ENCODE measurements at places on chromosomes 13 and 19.

DNA sequence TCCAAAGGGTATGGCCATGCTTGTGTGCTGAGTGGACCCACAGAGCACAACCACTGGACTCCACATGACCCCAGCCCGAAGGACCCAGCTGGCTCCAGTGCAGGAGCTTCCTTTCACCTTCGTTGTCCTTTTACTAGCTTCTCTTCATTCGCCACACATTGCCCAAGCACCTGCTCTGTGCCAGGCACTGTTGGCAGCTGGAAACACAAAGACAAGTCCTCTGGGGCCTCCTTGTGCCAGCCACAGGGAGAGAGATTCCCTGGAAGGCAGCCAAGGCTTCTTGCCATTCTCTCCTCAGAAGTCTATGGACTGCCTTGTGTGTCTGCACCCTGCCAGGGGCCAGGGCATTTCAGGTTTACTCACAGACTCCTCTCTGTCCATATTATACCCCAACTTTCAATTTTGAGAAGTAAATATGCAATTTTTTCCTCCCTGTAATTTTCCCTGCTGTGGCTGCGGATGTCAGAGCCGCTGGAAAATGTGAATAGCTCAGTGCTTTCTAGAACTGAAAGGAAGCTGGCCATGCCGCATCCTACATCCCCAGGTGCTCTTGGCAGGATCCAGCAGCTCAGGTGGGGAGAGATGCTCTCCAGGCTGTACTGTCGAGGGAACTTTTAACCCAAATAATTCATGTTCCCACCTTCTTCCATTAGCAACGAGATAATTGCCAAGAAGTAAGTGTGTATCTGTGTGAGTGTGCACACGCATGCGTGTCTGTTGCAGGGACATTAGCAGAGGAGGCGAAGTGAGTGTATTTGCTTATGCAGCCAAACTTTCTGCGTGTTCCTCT lies 57.2 kb downstream of the CHST8 start:
- no peak for DNase-seq

DNA sequence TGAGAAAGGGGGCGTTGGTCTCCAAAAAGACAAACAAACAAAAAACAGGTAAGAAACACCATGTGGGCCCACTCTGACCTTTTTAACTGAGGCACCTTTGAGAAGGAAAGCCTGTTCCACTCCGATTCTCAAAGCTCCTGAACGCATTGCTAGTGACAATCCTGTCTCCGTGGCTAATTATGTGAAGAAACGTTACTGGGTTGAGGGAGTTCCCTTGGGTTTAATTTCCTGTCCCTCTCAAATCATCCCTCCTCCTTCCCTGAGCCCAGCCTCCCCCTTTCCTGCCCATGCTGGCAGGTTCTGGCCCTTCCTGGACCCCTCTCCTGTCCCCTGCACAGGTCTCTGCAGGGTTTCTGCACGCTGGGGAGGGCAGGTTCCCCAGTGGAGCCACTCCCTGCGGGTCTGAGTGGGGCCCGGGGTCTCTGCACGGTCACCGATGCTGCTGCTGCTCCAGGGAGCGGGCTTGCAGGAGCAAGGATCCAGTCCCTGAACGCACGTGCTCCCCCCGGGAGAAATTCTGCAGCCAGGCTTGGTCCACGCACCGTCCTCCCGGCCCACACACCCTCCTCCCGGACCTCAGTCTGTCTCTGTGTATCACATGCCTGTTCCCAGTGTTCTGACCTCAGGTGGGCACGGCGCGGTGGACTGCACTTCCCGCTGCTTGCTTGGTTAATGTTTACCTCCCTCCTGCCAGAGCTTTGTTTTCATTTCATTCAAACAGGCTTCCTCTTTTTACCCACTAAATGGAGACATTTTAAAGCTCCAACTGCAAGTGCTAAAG lies 76.4 kb upstream of the MCF2L start:
- no peak for DNase-seq

DNA sequence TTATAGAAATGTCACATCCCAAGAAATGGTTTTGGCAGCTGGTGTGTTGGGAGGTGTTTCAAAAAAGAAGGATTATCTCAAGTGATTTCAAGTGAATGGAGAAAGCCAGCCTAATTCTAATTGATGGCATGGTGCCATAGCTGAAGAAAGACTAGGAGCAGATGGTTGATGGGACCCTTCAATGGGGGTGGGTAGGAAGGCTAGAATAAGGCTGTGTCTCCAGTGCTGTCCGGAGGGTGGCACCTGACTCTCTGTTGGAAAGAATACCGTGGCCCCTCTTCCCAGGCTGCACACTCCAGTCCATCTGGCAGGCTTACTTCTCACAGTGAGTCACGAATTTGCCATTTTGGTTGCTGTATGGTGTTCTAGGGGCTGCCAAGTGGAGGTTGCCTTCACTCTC lies 51.0 kb upstream of the GPR12 start:
- no peak for DNase-seq

DNA sequence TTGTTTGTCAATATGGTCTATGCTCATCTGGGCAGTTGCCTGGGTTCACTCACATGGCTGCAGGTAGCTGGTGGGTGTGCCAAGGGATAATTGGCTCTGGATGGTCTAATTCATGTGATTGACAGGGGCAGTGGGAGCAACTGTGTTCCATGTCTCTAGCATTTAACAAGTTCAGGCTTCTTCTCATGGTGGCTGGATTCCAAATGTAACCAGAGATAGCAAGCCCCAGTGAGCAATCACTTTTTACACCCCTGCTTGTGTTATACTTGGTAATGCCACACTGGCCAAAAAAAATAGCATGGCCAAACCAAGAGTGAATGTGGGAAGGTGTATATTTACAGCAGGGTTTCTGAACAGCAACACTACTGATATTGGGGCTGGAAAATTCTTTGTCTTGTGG lies 89.6 kb upstream of the TNFSF11 start:
- no peak for DNase-seq

- no peak for DNase-seq
Observed at GRCh38 chr19:23260956-23261355, 10.8 kb upstream of the ZNF724 start.

GRCh38 chr19:51607920-51608562 lies 22.2 kb downstream of the SIGLEC5 start:
- peak; percentile 70 for DNase-seq

DNA sequence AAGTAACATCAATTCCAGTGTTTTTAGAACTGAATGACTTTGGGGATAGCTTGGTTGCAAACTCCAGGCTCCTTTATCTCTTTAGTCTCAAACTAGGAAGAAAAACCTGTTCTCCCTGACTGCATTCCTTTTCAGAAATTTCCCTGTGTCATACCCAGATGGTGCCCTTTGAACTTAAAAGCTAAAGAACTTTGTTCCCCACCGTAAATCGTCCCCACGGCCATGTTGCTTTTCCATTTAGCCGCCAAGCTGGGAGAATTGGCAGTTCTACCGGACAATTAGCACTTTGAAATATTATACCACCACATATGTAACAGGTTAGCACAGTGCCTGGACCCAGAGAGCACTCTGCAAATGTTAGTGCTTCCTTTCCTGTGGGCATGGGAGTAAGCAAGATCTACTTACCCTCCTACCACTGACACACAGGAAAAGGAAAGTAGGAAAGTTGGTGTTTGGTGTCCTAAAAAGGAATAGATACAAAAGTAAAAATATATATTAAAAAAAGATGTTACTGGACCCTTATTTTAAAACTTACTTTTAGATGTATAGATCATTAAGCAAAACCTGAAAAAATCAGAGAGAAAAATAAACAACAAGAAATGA lies 191.9 kb upstream of the MIR17HG start:
- DNase-seq, result no peak

DNA sequence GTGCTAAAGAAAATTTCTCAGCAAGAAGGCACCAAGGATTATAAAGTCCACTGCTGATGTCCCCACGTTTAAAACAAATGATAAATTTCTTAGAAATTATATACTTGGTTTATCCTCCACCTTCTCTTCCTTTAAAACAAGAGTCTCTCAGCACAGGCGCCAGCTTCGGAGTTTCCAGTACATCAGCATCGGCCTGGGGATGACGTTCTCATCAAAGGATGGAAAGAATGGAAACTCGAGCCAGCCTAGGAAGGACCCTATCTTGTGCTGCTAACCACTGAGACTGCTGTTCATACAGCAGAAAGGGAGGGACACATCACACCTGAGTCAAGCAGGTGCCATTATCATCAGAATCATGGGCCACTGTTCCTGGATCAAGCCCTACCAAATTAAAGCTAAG lies 29.8 kb upstream of the ZNF83 start:
- no peak for DNase-seq

GRCh38 chr19:2353159-2353886 lies 6.7 kb upstream of the TMPRSS9 start:
- DNase-seq, result no peak

GRCh38 chr19:38869836-38870607 lies 8.1 kb downstream of the RINL start:
- peak; percentile 45 for DNase-seq

DNA sequence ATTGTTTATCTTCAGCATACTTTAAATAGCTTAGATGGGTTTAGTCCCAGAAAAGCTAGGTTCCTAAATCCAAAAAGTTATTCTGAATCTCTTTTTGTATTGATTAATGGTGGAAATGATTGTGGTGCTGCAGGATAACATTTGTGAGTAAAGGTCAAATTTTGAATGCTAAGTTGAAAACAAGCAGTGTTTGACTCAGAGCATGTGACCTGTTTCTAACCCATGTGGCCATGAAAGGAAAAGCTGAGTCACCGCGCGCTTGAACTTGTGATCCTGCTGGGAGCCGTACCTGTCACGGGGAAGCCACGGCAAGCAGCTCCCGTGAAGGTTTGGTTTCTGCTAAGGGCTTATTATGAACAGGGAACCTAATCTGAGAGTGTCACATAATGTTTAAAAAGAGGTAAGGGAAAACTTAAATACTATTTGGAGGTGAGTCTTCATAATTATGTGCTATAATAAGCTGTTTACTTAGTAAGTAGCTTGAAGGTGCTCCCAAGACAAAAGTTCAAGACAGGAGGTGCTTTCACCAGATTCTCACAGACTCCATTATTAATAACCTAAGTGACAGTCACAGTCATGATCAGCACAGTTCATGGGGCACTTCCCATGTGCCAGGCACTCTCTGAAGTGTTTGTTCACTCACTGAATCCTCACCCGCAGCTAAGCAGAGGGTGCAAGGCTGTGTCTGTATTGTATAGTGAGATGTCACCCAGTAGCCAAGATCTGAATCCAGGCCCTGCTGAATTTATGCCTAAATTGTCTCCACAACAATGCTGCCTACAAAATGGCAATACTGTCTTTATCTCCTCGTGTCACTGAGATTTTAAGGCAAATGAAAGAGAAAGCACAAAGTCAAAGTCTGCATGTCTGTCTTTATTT lies 286.5 kb downstream of the MYO16 start:
- peak; percentile 88 for DNase-seq
